ENCODE measurements at places on chromosomes 6 and 20.

- no peak for DNase-seq
These were observed 26.5 kb upstream of the ZFAND3 start for GRCh38 chr6:37793067-37793466.

- no peak for DNase-seq
These were observed 63.5 kb upstream of the TMEM30A start for GRCh38 chr6:75347898-75348610.

DNA sequence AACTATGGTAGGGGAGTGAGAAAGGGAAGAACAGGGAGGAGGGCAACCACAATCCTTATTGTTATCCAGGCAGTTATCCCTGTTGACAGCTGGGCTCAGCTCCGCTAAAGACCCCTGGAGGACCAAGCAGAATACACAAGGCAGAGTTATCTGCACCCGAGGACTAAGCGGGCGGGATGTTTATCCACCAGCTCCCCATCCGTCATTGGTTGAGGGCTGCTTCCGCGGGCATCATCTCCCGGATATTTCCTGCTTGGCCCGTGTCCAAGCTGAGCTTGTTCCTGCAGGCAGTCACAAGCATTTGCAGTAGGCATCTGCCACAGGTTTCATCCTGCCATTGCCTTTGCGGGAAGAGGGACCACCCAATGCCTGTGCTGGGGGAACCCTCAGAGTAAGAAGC, 102.1 kb downstream of the DLGAP4 start:
- DNase-seq: no peak

DNA sequence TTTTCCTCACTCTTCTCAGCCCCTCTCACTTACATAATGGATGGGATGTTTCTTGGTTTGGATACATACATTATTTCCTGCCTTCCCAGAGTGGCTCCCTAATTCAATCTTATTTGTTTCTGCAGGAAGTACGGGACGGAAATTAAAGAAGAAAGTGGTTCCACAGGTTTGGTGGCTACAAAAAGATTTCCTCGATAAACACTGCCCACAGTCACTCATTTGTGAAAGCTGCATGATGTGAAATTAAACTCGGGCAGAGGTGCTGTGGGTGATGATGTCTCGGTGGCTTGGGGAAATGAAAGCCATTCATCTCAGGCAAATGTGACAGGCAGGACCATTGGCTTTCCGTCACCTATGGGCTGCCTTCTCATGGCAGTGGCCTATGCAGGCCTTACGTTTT, 119.5 kb upstream of the KCNG1 start:
- DNase-seq: no peak

DNA sequence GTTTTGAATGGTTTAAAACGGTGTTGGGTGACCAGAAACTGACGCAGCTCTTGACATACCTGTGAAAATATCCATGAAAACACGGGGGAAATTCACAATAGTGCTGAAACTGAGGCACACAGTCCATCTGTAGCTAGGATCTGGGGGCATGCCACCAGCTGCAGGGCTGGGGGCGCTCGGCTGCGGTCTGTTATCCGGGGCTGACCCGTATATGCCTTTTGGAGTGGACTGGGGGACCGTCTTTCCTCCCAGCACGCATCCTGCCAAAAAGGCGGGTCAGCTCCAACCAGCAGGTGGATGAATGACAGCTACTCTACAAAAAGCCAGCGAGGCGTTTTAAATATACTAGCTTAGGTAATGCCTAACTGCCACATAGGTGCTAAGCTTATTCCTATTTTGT, 729.8 kb downstream of the QKI start:
- no peak for DNase-seq

DNA sequence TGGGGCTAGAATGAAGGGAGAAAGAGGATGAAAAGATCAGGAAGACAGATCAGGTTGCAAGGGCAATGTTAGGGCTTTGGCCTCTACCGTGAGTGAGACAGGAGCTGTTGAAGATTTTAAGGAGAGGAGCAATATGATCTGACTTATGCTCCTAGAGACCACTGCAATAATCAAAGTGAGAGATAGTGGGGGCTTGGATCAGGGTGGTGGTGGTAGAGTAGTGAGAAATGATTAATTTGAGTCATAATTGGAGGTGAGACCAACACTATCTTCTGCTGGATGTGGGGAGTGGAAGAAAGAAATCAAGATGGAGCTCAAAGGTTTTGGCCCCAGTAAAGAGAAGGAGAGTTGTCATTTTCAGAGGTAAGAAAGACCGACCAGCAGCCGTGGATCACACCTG, 140.7 kb upstream of the TMEM170B start:
- DNase-seq: no peak

GRCh38 chr6:145967549-145967948, 3.4 kb upstream of the SHPRH start:
- no peak for DNase-seq

GRCh38 chr6:26021001-26021349, 58.4 kb downstream of the TRIM38 start:
- no peak for DNase-seq

DNA sequence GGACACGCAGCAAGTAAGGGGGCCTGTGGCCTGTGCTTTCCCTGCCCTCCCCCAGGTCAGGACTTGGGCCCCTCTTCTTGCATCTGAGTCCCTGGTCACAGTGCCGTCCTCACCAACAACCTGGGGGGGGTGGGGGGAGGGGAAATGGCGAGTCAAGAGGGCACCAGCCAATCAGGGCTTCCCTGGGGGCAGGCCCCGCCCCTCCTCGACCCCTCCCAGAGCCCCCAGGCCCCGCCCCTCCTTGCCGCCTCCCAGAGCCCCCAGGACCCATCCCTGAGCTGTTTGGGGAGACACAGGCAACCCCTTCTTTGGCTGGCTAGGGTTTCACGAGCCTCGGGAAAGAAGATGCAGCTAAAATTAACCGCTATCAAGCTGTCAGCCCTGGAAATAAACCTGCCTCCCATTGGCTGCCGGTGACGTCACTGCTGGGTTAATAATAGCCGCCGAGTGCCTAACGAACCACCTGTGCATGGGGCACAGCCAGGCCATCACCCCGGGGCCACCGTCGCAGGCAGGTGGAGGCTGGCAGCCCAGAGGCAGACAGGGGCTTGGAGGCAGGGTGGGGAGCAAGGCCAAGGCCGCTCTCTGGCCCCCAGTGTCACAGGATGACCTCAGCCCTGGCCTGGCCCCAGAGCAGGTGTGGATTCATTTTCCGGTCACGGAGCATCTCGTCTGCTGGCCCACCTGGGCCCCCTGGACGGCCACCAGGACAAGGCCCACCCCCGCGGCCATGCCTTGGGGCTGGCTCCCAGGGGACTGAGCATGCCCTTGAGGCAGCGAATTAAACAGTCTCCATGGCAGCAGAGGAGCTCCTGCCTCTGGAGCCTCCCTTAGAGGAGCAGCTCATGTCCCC, 3.2 kb upstream of the EEF1A2 start:
- no peak for DNase-seq

- no peak for DNase-seq
These were observed 221.6 kb upstream of the CDYL start for GRCh38 chr6:4554645-4555044.

- DNase-seq: no peak
These were observed 664.9 kb upstream of the CITED2 start for GRCh38 chr6:140039364-140039763.
